Right ventricle myocardium superior (tissue), 1 donor: ENCODE measurements at places on chromosomes 1 and 21. TPM values are rescaled to one million over a fixed set of nuclear protein-coding genes. Genes with fewer than 3 reads are reported as not detected.

Gene CYP2J2
- 50.6 TPM for total RNA-seq

Gene BNIPL
- 0.43 TPM for total RNA-seq

Gene PGLYRP3
- not detected for total RNA-seq

Gene WDTC1
- 61.1 TPM for total RNA-seq

Gene RBM11
- not detected for total RNA-seq

Gene OR10Z1
- total RNA-seq = not detected

Gene VWA5B1
- total RNA-seq = 0.13 TPM

Gene HES3
- not detected for total RNA-seq

Gene NT5C1A
- total RNA-seq = 30.4 TPM
